GM03348 (cell line): ENCODE measurements at places on chromosomes 5 and 9.

DNA sequence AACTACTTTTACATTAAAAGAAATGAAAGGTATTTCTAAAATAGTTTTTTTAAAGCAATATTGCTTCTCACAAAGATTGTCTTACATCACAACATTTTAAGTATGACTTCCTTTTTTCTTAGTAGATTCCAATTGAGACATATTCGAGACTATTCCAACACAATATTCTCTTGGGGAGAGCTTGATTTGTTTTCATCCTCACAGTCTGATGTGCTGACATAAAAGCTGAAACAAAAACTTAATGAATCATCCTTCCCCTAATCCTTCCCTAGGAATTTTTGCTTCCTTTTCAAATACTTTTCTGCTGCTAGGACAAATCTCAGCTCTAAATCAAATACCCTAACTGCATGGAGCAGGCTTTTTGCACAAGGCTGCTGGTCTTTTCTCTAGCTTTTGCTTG, 245.8 kb upstream of the MAP3K1 start:
- peak; percentile 29 for DNase-seq

GRCh38 chr9:14591411-14591810, 101.8 kb downstream of the ZDHHC21 start:
- DNase-seq, result no peak

GRCh38 chr9:109907400-109907799, 127.4 kb downstream of the PALM2AKAP2 start:
- no peak for DNase-seq

- DNase-seq, result no peak
Measured at GRCh38 chr5:43245724-43246385, 53.8 kb downstream of the NIM1K start.

DNA sequence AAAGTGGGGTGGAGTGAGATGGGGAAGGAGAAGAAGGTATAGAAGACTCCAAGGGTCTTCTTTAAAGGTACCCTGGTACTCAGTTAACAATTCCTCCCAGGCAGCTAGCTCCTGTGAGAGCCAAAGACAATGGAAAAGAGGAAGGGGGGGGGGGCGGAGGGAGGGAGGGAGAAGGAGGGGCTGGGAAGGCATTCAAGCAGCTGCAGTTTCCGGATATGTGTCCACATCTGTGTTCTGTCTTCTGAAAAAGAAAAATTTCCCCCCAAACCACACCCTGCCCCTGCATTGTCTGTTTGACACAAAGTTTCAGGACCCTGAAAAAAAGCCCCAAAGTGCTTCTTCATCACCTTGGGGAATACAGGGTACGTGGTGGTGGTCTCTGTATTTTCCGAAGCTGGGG, 11.1 kb downstream of the SPRY4 start:
- DNase-seq, result peak; percentile 43

DNA sequence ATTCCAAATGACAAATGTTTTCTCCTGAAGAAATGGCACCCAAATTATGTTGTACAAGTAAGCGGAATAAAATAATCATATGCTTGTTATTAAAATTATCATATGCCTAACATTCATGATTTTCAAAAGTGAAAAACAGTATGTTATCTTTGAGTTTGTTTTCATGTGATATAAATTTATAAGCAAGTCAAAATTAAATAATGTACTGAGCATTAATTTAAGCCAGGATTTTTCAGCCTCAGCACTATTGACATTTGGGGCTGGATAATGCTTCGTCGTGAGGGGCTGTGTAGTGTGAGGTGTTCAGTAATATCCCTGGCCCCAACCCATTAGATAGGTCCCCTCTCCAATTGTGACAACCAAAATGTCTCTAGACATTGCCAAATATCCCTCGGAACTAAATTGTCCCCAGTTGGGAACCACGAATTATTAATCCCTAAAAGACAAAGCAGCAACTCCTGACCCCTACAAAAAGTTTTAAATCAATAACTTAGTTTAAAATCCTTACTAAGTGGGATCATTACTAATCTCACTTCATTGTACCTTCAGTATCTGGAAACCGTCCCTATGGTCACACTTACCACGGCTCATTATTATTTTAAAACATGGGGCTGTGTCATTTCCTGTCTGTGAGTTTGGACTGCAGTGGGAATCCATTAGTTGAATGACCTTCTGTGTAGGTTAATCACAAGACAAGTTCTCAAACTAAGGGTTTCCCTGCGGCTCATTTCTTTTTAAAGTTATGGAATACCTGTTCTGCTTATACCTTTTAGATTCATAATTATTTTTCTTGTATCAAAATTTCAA, 1.3 kb upstream of the NNT start:
- peak; percentile 14 for DNase-seq

DNA sequence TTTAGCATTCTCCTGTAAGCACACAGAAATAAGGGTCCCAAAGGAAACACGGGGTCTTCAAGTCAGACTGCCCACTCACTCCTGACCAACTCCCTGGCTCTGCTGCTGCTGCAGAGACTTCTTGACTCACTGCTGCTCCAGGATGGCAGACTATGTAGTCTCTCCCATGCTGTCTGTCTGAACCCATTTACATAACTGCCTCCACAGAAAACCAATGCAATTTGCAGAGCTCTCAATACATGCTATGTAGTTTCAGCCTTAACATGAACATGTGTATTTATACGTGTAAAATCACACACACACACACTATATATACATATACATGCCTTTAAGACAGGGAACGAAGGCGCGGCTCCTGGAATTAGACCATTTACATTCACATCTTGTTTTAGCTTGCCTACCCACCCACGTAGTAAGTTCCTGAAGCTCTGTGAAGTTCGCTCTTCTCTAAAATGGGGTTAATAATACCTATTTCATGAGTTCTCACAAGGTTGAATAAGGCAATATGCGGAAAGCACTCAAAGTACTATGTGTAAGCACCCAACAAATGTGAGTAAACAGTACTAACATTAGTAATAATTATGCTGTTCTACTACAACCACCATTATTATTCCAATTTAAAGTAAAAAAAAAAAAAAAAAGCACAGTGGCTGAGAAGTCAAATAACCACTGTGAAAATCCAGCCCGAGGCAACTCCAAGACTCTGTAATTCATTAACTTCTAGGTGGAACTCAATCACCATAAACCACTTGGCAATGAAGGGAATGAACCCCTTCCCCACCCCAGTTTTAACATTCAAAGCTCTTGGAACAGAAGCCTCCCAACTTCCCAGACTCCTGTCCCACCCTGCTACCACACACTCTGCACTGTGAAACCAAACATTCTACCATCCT, 31.8 kb downstream of the PRELID2 start:
- no peak for DNase-seq

- DNase-seq, result no peak
Measured at GRCh38 chr9:121741228-121741918, 89.9 kb downstream of the DAB2IP start.

DNA sequence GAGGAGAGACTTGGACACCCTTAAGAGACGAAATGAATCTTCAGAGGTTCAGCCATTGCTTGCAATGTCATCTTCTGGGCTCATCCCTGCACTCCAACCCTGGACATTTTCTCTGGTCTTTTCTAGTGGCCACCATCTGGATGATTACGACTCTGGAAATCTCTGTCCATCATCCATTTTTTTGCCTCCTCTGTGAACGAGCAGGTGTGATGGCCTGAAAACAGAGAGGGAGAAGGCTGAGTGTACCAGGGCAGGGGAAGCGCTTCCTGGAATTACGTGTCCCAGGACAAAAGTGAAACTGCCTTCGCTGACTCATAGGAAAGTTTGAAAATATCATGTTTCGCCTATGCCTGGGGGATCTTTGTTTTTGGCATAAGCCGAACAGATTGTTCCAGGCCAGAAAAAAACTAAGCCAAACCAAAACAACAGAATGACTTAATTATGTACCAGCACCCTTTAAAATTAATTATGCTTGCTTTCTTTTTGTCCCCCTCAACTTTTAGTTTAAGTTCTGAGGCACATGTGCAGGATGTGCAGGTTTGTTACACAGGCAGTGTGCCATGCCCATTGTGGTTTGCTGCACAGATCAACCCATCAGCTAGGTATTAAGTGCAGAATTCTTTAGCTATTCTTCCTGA, 31.9 kb downstream of the ANKRD33B start:
- DNase-seq, result peak; percentile 88

GRCh38 chr9:27485158-27485557, 38.9 kb upstream of the IFNK start:
- no peak for DNase-seq

DNA sequence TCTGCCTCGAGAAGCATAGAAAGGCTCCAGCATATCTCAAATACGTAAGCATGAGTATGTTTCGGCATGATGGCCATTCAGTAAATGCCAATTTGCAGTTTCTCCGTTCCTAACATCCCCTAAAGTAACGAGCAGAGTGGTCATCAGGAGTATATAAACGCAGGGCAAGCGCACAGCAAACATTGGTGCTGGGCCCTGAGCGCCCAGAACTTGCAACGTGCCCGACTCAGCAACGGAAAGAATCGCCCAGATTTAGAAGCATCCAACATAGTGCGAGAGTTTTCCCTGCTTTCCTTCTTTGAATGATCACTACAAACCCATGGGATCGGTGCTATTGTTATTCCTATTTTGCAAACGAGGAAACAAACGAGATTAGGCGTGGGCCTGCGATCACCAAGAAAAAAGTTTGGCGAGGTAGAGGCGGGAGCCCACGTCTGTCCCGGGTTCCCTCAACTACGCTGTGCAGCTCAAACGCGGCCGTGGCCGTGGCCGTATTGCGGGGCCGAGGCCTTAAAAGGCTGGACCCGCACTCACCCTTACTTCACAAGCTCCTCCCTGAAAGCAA, 505 bp downstream of the RPS14 start:
- no peak for DNase-seq

DNA sequence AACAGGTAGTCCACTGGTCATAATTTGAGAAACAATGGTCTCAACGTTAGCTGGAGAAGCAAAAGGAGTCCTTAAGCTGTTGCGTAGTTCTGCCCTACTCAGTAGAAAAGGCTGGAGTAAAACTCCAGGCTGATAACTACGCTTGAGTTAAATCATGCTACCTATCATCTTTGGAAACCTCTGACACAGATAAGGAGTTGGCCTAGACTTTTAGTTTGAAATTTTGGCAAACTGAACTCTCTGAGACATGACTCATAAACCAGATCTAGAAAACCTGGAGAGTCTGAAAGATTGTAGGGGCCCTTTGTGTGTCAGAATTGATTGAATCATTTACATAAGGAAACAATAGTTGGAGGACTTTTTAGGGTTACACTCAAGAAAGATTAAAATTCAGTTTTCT, 26.3 kb downstream of the NMUR2 start:
- no peak for DNase-seq

DNA sequence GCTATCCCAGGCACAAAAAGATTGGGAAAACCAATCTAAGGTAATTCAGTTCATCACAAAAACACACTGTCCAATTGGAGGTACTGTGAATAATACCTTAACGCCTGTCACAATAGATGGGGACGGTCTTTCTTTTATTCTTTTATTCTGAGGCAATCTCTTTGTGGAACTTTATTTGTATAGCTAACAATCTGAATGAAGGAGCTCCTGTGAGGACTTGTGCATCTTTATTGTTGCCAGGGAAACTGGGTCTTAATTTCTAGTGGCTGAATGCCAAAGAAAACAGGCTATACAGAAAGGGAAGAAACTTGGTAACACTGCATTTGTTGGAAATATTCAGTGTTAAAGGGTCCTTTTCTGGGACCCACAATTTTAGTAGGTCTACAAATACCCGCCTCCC, 546.9 kb upstream of the C9orf72 start:
- DNase-seq, result no peak

- DNase-seq, result no peak
Measured at GRCh38 chr9:134291452-134291881, 34.8 kb upstream of the RXRA start.

- peak; percentile 64 for DNase-seq
Measured at GRCh38 chr9:73023025-73023541, 70.2 kb upstream of the ALDH1A1 start.

DNA sequence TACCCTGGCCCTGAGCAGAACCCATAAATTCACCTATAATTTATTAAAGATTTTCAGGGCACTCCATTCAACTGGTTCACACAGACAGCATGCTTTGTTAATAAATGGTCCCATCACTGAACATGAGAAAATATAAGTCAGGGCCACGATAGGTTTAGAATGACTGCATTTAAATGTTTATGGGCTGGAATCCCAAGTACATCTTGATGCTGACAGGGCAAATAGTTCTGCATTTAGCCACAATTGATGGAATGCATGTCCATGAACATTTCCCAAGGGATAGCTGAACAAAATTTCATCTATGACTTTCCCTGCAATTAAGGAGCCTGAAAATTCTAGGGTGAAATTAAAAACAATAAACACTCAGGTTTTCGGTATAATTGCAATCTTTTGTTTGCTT, 124.5 kb downstream of the CAAP1 start:
- no peak for DNase-seq
